ENCODE measurements at places on chromosomes 5 and 9.

DNA sequence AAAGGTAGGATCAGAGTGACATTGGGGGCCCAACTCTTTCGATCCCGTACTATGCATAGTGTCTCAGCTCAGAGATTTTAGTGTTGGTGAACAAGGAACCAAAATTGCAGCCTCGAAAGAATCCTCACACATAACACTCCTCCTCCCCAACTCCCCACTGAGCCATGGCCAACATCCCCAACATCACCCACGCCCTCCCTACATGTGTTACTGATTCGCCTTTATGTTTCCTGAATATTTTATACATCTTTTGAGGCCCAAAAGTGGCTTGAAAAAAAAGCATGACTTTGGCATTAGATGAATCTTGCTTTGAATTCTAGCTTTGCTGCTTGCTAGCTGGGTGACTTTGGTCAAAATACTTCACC is 45.2 kb downstream of the PLAC8L1 start:
- DNase-seq: no peak

- DNase-seq: no peak
These were observed 78.5 kb downstream of the SH3TC2 start for GRCh38 chr5:148984345-148984744.

DNA sequence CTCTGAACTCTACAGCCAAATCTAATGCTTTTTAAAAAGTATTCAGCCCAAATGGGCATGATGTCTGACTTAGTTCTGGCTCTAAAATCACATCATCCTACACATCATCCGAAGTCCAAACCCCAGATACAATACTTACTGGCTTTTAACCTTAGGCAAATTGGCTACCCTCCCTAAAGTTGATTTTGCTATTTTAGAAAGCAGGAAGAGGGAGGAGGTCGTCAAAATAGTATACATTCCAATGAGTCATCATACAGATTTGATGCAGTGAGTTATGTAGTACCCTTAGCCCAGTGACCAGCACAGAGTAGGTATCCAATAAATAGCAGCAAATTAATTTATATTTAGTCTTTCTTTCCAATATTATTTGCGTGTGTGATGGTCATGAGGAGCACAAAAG is 582.0 kb upstream of the TUSC1 start:
- DNase-seq: no peak

GRCh38 chr5:103013933-103014552 is 105.9 kb downstream of the GIN1 start:
- no peak for DNase-seq

DNA sequence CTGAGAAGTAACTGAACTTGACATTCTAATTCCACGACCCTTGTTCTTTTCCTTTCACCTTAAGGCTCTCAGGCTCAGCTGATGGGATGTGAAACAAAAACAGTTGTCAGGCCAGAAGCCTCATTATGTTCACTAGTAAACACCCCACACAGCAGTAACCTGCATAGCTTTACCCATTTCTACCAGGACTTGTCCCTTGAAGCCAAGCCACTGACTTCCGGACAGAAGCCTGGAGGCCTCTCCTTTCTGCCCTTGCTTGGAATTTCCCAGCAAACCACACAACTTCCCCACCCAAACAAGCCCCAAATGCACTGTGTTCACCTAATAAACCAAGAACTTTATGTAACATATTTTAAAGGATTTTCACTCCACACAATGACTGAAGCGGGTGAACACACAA is 19.6 kb downstream of the PRUNE2 start:
- no peak for DNase-seq

DNA sequence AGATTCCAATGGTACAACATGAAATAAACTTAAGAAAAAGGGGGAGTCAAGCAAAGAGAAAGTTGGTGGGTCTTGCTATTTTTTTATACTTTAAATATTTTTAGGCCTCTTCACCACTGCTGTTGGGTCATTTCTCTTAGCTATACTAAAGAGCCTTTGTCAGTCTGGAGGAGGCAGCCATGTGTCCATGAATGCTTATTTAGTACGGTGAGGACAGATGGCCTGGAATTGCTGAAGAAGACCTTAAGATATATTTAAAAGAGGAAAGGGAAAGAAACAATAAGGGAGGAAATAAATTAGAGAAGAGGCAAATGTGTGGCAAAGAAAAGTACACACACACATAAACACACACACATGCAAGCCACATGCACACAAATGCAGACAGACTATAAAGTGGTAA is 560.5 kb upstream of the MEF2C start:
- no peak for DNase-seq

GRCh38 chr5:180590543-180591310 is 572 bp downstream of the SCGB3A1 start:
- no peak for DNase-seq

DNA sequence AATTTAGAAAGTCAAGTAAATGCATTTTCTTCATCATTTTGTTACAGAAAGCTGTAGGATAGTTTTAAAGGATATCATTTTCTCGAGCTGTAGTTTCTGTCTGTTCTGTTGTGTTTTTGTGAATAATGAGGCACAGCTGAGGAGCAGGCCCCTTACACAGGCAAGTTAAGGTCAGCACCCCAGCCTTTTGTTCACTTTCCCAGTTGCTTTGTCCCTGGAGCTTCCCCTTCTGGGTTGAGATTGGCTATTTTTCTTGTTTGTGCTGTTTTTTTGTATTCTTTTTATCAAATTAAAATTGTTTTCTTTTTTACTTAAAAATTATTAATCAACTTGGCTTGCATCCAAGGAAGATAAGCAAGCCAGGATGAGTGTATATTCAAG is 213.8 kb upstream of the ACTBL2 start:
- DNase-seq: no peak

- DNase-seq: no peak
These were observed 52.7 kb upstream of the ELL2 start for GRCh38 chr5:96014395-96014794.

DNA sequence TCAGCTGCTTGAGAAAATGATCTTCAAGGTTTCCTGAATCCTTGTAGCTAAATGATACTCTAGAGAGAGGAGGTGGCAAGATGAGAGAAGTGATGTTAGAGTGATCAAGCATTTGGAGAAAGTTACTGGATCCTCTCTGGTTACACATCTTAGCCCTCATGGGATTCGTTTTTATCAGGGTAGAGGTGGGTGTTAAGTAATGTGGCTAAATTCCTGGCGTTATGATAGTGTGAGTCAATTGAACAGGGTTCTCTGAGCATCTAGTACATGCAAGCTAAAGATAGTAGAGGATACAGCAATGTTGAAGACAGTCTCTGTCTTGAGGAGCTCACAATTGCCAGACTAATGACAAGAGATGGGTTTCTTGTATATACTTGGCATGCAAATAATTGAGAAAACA is 123.7 kb downstream of the PSD2 start:
- no peak for DNase-seq

- no peak for DNase-seq
These were observed 841.9 kb upstream of the ACO1 start for GRCh38 chr9:31542384-31543055.

DNA sequence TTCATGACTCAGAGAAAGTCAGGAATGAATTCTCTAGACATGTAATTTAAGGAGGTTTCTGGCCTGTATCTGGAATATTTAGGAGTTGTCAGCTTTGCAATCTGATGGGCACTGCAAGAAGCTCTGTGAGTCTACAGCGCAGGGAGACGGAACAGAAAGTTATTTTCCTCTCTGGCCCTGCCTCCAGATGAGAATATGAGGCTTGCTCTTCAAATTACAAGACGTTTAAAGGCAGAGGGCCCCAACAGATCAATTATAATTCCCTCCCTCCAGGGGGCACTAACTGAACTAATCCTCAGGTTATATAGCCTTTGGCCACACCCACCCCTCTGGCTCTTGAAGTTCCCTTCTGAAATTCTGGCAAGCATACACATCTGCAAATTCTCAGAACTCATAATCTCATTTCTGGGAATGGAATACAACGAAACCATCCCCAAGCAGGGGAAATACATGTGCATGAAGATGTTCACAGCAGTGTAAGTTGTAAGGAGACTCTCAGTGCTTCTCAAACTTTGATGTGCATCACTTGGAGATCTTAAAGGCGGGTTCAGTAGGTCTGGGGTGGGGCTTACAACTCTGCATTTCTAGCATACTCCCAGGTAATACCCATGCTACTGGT is 307.6 kb downstream of the CWC27 start:
- DNase-seq: no peak

DNA sequence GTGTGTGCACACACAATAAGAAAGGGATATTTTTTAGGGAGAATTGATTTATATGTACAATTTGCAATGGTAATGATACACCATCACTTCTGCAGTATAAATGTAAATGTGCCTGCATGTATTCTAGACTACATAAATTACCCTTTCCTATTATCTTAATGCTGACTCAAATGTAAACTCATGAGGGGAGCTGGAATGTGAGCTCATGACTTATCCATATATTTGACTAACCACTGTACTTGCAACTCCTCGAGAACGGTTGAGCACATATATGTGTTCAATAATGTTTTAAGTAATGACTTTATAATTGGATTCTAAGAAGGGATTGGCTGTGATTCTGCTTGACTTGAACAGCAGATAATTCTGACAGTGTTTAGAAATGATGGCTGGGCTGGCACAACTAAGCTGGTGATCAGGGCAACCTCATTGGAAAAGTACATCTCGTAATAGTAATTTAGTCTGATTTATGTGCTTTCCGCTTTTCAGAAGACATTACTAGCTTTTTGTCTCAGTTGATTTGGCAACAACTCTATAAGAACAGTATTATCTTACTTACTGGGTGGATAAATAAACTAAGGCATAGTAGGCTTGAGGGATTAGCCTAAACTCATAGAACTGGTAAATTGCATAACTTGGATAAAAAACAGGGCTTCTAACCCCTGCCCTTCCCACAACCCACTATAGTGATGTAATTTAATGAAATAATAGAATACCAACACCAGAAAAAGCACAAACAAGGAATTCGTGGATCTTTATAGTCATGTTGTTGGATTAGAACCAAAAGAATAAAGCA is 130.2 kb upstream of the SPEF2 start:
- DNase-seq: no peak

- DNase-seq: no peak
These were observed 199.2 kb downstream of the ARHGEF28 start for GRCh38 chr5:73825199-73825598.

DNA sequence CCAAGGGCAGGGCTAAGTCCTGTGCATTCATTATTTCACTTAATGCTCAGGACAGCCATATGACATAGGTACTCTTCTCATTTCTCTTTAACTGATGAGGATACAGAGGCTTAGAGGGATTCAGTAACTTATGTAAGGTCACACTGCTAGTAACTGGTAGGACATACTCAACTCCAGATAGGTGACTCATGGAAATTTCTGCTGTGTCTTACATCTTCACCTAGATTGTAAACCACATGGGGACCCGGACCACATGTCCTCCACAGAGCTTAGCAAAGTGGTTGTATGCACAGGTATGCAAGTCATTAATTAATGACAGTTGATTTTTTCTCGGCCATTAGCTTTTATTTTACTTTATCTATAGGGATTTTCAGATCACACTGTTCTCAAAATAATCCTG is 29.3 kb downstream of the SLC1A1 start:
- DNase-seq: no peak

DNA sequence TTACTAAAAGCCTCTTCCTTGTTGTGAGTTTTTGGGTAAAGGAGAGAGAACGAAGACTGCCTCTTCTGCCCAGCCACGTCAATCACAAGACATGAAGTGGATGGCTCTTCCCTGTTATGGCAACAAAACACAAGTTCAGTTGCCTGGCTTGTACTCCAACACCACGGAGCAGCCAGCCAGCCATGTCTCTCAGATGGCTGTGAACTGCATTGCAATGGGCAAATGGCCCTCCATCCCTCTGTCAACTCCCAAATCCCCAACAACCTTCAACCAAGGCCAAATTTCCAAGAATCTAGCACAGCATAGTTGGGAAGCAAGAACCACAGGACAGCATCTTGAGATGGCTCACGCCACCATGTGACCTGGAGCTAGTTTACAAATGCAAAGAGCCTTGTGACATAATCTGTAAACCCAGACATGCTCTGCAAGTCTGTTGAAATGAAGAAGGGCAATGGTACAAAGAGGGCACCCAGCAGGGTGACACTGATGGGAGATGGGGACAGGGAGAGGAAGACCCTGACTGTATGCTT is 53.9 kb downstream of the ZNF366 start:
- no peak for DNase-seq

DNA sequence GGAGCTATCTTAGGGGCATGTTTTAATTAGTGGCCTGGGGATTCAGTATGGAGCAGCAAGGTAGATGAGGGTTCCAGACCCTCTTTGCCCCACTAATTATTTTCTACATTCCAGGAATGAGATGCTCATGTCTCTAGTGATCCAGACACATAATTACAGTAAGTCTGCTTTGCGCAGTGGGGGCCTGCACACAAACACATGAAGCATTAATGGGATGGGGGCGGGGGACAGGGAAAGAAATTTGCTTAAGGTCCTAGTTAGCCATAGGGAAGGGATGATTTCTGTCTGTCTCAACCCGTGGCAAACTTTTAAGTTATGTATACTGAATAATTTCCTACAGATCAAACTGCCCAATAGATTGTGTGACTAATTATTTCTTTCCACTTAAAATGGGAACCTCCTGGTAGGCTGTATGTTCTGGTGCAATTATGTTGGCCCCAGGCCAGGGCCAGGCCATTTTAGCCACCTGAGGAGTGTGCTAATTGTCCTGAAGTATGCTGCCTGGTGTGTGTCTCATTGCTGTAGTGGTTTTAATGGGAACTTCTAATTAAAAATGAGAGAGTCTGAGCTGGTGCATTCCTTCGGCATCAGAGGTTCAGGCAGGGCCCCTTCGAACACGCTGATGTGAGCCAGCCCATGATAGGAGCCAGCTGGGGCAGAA is 134.4 kb downstream of the PTTG1 start:
- no peak for DNase-seq

DNA sequence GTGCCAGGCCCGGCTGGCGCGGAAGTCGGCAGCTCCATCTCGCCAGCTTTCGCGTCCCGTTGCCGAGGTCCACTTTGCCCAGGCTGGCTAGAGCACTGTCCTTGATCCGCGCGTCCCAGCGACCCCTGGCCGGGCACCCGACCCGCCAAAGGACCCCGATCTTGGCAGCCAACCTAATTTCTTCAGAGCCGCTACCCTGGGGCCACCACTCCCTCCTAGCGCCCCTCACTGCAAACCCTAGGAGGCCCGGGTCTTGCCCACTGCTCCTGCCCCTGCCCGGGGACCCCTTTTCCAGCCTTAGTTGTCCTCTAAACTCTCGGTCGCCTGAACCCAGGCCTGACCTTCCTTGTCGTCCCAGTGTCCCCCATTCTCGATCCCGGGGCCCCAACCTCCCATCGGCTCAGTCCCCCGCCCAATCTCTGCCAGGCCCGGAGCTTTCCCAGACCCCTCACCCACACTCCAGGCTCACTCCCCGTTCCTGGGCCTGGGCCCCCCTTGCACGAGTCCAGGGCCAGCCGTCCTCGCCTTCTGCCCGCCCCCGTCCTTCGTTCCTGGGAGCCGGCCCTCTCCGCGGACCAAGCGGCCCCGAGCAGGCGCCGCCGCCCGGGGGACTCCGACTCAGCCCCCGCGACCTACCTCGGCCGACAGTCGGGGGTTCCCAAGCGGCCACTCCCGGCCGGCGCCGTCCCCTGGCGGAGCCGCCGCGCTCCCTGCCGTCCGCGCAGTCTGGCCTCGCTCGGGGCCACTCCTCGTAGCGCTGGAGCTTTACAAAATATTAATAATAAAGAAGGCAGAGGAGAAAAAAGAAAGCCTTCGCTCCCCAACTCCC is 701 bp upstream of the LMX1B start:
- DNase-seq: no peak

GRCh38 chr5:113099822-113100221 is 123.2 kb downstream of the DCP2 start:
- DNase-seq: no peak

GRCh38 chr5:92887254-92887653 is 693.8 kb downstream of the NR2F1-AS1 start:
- DNase-seq: no peak

Data from activated T-helper 1 cell treated with anti-CD3 and anti-CD28 coated beads, Interleukin-2, amount 50 U/mL, for 16 hours (primary cell).